ENCODE measurements at places on chromosomes 13 and 19.

DNA sequence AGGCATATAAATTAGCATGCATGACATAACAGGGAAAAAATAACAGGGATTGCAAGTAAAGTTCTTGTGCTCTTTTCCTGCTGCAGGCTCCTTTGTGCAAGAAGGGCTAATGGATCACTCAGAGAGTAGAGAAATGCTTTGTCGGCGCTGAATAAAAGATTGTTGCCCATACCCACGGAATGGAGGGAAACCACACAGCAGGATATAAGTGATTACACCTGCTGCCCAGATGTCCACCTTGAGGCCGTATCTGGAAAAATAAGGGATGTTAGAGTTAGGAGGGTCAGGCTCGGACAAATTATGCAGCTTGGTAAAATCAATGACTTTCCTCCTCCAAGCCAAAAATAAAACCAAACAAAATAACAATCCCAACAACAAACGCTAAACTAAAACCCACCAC lies 322.3 kb downstream of the DCLK1 start:
- no peak for DNase-seq

DNA sequence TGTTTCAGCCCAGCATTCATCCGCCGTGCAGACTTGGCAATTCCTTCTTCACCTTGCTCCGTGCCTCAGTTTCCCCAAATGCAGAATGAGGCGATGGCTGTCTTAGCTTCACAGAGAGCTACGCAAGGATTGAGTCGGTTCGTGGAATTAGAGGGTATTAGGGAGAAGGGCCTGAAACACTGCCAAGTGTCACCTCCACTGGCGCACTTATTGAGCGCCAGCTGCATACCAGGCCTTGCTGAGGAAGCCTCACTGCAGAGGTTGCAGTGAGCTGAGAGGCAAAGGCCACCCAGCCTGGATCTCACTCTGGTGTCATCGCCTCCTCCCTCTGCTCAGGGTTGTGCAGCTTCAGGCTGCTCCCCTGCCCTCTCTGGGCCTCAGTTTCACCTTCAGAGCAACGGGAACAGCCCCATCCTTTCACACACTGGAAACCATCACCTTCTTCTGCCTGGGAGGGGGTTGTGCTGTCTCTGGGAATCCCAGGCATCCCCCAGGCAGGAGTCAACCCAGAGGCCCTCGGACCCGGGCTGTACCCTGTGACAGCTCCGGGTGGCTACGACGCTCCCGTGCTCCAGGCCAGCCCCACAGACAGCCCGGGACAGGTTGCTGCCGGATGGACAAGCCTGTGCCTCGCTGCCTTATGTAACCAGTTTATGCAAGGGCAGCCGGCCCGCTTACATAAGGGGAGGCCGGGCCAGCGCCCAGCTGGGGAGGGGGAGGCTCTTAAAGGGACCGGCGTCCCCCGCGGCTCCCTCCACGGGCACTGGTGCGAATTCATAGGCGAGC lies 31.9 kb downstream of the NFIC start:
- DNase-seq, result no peak

- DNase-seq, result no peak
Observed at GRCh38 chr13:22497991-22498780, 682.6 kb upstream of the SGCG start.

- DNase-seq, result no peak
Observed at GRCh38 chr13:101267656-101268055, 148.7 kb downstream of the NALCN start.

DNA sequence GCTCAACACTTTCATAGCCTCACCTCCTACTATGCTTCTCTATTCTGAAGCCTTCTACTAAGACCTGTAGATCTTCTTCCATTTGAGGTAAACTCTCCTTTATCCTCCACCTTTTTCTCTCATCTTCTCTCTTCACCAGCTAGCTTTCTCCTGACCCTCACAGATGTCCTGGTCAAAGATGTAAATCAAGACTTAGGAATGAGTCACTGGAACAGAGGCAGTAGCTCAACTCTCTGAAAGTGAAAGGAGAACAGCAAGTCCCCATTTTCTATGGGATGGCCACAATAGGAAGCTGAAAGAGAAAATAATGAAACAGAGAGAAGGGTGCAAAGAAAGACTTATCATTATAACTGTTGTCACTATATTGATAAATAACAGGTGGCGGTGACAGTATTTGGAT lies 86.1 kb upstream of the DOCK9 start:
- DNase-seq, result no peak

DNA sequence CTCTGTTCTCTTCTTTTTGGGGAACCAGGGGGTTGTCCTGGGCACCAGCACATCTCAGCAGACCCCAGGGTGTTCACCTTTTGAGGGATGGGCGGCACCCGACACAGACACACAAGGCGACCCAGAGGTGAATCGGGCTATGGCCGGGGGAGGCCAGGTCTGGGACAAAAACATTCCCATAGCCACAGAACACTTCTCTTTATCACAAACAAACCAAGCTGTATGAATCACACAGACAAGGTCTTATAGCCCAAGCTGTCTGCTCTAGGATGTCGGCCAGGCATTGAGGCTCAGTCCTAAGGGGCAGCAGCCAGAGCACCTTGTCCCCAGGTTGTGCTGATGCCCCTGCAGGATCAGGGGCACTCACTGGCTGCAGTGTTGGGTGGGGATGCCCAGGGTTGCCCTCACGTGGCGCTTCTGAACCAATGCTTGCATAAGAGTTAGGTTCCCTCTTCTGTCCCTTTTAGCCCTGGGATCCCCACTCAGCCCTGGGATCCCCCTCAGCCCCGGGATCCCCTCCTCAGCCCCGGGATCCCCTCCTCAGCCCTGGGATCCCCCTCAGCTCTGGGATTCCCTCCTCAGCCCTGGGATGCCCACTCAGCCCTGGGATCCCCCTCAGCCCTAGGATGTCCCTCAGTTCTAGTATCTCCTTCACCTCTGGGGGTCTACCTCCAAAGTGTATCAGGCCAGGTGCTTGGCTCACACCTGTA lies 26.9 kb downstream of the MAU2 start:
- no peak for DNase-seq

DNA sequence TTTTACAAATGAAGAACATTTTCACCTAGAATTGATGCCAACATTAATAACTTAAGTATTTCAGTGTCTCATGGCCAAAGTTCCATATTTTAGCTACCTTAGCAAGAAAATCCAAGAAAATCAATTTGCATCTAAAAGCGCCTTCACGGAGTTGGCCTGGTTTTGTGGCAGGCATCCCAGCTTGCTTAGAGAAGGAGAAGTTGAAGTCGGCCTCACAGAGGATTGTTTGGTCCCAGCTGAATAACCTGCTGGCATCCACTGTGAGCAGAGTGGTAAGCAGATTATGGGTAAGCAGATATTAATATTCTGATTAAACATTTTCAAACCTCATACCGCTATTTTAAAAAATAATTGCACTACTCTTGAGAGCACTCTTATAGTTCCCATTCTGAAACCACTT lies 62.3 kb upstream of the STARD13 start:
- DNase-seq, result no peak

DNA sequence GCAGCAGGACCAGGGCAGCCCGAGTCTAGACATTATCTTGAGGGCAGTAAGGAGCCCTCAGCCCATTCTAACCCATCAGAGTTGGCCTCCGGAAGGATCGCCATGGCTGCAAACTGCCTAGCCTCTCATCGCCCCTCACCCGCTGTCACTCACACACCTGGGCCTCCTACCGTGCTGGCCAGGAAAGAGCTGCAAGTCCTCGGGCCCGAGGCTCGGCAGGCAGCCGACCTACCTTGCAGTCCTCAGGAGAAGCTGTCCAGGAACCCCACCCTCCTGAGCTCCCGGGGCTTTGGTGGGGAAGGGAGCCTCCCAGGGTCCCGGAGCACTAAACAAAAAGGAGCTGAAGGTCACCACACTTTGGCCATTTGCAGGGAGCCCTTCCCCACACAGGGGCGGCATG lies 46.8 kb downstream of the CCNE1 start:
- DNase-seq, result no peak

GRCh38 chr13:30371649-30372265 lies 50.5 kb upstream of the UBE2L5 start:
- peak; percentile 28 for DNase-seq

- DNase-seq, result no peak
Observed at GRCh38 chr13:47303626-47304025, 406.8 kb upstream of the HTR2A start.

DNA sequence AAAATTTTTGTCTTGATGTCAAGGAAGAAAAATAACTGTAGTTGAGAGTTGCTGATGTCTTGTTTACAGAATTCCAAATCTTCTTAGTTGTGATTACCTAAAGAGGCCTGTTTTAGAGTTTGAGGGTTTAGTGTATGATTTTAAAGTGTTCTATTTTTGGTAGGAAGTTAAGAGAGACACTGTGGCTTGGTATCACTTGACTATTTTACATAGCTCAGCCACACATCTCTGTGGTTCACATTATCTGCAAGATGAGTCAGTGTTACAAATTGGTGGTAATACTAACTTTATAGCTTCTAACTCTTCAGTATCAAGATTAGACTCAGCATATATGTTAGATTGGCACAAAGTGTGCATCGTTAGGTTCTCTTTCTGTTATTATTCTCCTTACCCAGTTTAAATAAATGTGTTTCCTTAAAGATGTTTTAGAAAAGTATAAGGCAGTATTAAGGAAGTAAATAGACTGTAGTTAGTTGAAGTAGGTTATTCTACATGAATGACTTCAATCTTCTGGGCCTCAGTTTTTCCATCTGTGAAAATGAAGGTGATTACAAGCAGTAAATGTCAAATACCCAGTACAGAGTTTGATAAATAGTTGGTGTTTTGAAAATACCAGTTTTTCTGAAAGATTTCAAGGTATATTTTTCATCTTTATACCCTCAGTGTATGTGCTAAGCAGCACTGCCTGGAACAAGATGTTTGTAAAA lies 33.4 kb downstream of the COG6 start:
- DNase-seq, result no peak

GRCh38 chr13:110209950-110210603 lies 96.9 kb downstream of the COL4A1 start:
- DNase-seq, result no peak

GRCh38 chr13:100362781-100363180 lies 225.8 kb downstream of the GGACT start:
- DNase-seq, result no peak

DNA sequence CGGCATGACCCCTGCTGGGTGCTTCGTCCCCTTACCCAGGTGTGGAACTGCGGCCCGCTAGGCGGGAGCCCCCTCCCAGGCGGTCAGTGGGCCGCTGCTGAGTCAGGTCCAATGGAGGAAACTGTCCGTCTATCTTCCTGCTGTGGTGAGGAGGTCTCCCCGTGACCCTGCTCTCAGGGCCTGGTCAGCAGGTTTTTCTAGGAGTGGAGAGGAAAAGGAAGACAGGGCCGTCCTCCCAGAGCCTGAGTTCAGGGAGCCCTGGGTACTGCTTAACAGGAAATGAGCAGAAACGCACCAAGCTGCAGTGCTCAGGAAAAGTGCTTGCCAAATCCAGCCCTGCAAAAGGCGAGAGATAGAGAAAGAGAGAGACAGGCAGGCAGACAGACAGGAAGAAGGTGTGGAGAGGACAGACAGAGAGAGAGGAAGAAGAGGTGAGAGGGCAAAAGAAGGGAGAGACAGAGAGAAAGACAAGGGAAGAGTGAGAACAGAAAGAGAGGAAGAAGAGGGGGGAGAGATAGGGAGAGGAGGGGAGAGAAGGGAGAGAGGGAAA lies 10.3 kb downstream of the SH3GL1 start:
- DNase-seq, result no peak

- no peak for DNase-seq
Observed at GRCh38 chr13:21661097-21661909, 9.6 kb upstream of the FGF9 start.

DNA sequence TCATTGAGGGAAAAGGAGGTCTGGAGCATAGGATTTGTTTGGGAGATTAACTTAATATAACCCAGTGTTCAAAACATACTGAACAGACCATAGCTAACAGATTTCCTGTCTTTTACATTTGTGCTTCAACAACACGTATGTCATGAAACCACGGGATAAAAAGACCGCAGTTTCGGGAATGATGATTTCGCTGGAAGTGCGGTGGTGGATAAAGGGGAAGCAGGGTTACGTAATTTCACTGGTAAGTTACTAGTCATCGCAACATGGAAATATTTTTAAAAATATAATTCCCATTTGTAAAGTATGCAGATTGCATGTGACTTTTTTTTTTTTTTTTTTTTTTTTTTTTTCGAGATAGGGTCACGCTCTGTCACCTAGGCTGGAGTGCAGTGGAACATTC lies 237.4 kb downstream of the LMO7 start:
- no peak for DNase-seq

DNA sequence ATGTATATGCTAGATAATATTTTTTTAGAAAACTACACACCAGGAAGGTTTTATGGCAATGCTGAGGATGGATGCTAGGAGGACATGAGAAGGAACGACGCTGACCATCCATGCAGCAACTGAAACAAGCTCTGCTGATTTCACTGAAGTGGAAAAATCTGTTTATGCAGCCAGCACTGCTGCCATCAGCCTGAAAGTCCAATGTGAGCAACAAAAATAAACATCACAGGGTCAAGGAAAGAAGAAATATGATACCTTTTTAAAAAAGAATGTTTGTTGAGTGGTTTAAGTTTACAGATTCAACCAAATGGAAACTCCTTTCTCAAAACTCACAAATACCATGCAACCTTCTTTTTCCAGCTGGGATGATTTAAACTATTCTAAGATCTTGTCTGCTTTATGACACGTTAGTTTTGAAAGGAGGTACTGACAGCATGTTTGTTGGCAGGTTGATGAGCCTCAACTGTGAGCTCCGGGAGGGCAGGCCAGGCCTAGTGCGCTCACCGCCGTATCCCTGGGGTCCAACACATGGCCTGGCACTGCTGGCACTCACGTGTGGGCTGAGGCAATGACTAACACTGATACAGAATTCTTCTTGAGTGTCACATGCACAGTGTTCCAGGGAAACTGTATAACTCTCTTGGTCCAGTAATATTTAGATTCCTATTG lies 46.8 kb downstream of the LATS2 start:
- DNase-seq, result no peak

GRCh38 chr19:16726916-16727315 lies 7.3 kb downstream of the NWD1 start:
- no peak for DNase-seq

- no peak for DNase-seq
Observed at GRCh38 chr19:35442091-35442490, 6.0 kb upstream of the FFAR2 start.

DNA sequence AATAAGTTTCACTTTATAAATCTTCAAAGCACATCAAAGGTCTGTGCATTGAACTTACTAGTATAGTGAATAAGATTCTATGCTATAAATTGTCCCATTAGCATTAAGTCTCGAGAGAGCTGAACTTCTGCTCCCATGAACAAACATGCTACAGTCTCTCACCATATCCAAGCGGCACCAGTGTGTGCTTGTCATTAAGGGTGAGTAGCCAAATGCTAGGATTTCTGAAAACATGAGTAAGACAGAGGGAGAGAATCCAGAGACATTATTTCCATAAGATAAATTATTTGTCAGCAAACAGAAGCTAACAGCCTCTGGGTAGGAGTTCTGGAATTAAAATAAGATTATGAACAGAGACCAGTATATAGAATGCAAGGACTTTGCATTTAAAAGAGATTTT lies 2882.5 kb downstream of the PCDH9 start:
- no peak for DNase-seq

GRCh38 chr19:51921949-51922348 lies 5.3 kb upstream of the ZNF613 start:
- DNase-seq, result no peak

- DNase-seq, result no peak
Observed at GRCh38 chr13:88862095-88862620, 1191.0 kb downstream of the SLITRK5 start.

All from activated CD4-positive, CD25-positive, alpha-beta regulatory T cell treated with anti-CD3 and anti-CD28 coated beads, Interleukin-2, amount 50 U/mL, for 16 hours (primary cell).